ENCODE measurements at places on chromosomes 16 and 17.

- DNase-seq = no peak
Measured at GRCh38 chr17:70060415-70060814, 14.6 kb upstream of the KCNJ16 start.

- DNase-seq = peak; percentile 31
Measured at GRCh38 chr17:74528491-74529199, 2.6 kb downstream of the CD300LB start.

GRCh38 chr16:12260647-12261262 is 284.2 kb downstream of the SNX29 start:
- no peak for DNase-seq

GRCh38 chr16:67868290-67868689 is 4.6 kb upstream of the EDC4 start:
- DNase-seq = no peak

- peak; percentile 39 for DNase-seq
Measured at GRCh38 chr17:10737168-10737622, 7.4 kb upstream of the TMEM220 start.

DNA sequence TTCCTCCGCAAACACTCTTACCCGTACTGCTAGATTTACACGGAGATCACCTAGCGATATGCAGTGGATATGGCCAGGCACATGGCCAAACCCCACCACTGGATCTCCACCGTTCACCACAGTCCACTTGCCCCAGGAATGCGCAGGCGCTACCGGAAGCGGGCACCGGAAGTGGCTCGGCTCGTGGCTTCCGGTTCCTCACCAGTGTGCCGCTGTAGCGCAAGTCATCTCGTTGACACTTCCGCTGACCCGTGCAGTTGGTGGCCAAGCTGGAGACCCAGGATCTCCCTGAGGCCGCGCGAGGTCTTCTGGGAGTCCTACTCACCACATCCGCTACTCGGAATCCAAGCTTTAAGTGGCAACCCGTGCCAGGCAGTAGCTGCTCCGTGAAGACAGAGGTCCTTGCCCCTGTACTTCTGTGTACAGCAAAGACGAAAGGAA is 11.5 kb downstream of the ZNF597 start:
- DNase-seq = peak; percentile 59

- no peak for DNase-seq
Measured at GRCh38 chr17:62134397-62134796, 69.3 kb upstream of the MED13 start.

GRCh38 chr16:85153656-85154091 is 41.4 kb upstream of the CIBAR2 start:
- no peak for DNase-seq

GRCh38 chr17:55420776-55421178 is 858 bp downstream of the MMD start:
- peak; percentile 39 for DNase-seq

- DNase-seq = peak; percentile 93
Measured at GRCh38 chr17:42322382-42323267, 34.3 kb downstream of the STAT5A start.

Data from CD4-positive, alpha-beta T cell treated with Interleukin-21 for 1 hour (primary cell).